ENCODE measurements at places on chromosomes 1 and 21. TPM values are rescaled to one million over a fixed set of nuclear protein-coding genes. Genes with fewer than 3 reads are reported as not detected.

DNA sequence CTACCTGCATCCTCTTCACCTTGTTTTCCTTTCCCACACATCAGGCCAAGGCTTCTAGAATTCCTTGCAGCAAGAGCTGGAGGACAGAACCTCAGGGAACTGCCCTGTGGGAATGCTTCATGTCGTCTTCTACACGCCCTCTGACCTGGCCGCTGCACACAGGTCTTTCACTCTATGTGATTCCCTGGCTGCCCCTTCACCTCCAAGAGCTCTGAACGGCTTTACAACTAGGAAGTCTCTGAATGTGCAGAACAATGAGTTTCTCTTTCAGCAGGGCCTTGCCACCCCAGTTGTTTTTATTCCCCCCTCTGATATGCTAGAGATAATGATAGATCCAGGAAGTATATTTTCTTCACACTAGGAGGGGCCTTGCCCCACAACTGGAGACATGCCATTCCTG is 142.6 kb downstream of the CLIC6 start:
- no peak for DNase-seq
- no peaks in the 10 kb centered on the region for H3K27me3 ChIP-seq
- peaks cover 31% of the 10 kb centered on the region for H3K4me1 ChIP-seq
- H3K36me3 ChIP-seq: peaks cover 6% of the 10 kb centered on the region
- H3K4me3 ChIP-seq: no peak overlapping the region

DNA sequence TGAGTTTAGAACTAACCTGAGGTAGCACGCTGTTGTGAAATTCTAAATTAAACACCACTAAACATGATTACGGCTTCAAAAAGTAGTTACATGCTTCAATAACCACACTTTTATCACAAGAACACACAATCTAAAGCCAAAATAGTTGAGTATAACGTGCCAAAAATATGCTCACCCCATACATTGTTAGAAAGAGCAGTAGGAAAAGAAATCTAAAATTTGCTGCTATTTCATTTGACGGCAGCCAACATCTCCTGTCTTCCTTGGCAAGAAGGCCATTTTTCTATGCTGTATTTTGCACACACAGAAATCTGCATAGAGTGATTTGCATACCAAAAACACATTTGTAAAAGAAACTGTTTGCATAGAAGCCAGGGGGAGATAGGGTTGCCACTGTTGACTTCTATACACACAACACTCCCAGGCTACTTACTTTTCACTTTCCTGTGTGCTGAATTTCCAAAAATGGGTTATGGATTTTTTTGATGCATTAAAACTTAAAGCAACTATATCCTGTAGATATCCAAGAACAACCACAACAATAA is 42.9 kb upstream of the DMRTB1 start:
- no peak overlapping the region for H3K4me3 ChIP-seq
- no peak overlapping the region for H3K27ac ChIP-seq
- no peak for DNase-seq
- H3K27me3 ChIP-seq: no peaks in the 10 kb centered on the region

GRCh38 chr1:48079096-48079495 is 81.9 kb upstream of the TRABD2B start:
- no peak overlapping the region for H3K27ac ChIP-seq
- no peaks in the 10 kb centered on the region for H3K36me3 ChIP-seq
- H3K27me3 ChIP-seq: no peaks in the 10 kb centered on the region

OR6N1 gene
- not detected for total RNA-seq

CYP4A11 gene
- not detected for total RNA-seq

DNA sequence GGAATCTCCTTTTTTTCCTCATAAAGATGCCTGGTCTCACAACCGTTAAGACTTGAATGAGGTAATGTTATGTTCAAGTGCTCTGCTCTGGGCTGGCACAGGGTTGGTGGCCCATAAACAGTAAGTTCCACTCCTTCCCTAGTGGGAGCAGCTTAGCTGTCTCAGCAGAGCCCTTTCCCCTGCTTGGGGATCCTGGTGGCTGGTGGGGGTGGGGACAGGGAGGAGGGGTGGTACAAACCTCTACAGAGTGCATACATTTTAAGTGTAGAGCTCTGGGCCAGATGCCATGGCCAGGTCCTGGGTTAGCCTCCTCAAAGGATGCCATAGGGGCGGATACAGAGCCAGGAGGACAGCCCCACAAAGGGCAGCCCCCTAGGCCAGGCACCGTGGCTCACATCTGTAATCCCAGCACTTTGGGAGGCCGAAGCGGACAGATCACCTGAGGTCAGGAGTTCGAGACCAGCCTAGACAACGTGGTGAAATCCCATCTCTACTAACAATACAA is 20.7 kb upstream of the PADI1 start:
- no peak for DNase-seq
- no peak overlapping the region for H3K4me3 ChIP-seq
- H3K27ac ChIP-seq: no peak overlapping the region
- no peaks in the 10 kb centered on the region for H3K36me3 ChIP-seq
- H3K27me3 ChIP-seq: no peaks in the 10 kb centered on the region
- no peaks in the 10 kb centered on the region for H3K4me1 ChIP-seq

DNA sequence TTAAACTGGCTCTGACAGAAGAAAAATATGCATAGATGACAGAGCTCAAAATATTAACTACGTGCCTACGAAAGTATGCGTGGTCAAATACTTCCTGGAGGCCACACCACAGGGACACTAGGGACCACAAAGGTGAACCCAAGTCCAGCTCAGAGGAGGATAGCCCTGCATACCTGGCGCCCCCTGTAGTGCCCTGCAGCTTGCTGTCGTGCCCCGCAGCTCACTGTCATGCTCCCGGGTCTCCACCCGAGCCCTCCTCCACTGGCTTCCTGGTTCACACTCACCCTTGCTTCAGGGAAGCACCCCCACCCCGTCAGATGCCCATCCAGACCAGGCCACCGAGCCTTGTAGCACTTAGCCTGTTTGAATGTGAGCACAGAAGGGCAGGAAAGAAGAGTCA is 16.7 kb upstream of the NADK start:
- no peak for DNase-seq
- H3K4me1 ChIP-seq: peaks cover 8% of the 10 kb centered on the region
- no peak overlapping the region for H3K27ac ChIP-seq
- H3K27me3 ChIP-seq: no peaks in the 10 kb centered on the region
- H3K4me3 ChIP-seq: no peak overlapping the region
- H3K36me3 ChIP-seq: peaks cover 89% of the 10 kb centered on the region

DNA sequence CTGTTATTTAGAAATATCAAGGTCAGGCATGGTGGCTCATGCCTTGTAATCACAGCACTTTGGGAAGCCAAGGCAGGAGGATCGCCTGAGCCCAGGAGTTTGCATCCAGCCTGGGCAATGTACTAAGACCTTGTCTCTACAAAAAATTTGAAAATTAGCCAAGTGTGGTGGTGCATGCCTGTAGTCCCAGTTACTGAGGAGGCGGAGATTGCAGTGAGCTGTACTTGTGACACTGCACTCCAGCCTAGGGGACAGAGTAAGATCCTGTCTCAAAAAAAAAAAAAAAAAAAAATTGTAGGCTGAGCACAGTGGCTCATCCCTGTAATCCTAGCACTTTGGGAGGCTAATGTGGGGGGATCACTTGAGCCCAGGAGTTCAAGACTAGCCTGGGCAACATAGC is 45.3 kb downstream of the PIK3CD start:
- no peak for DNase-seq
- no peak overlapping the region for H3K4me3 ChIP-seq
- H3K36me3 ChIP-seq: no peaks in the 10 kb centered on the region
- H3K27ac ChIP-seq: no peak overlapping the region
- H3K27me3 ChIP-seq: no peaks in the 10 kb centered on the region

DNA sequence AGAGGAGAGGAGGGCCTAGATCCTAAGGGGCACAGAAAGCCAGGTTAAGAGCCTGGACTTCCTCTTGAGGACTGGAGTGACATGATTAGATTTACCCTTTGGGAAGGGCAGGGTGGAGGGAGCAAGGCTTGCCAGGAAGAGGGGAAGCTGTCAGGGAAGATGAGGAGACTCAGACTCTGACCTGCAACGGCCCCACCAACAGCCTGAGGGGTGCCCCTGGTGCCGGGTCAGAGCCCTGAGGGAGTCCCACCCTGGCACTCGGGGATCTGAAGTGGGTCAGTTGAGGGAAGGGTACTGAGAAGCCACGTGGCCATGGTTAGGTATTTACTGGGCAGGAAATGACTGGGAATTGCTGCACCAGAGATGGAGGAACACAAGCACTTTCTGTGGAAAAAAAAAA is 9.8 kb downstream of the ECE1 start:
- H3K27ac ChIP-seq: peak overlapping the region; percentile 38
- no peaks in the 10 kb centered on the region for H3K27me3 ChIP-seq
- DNase-seq: no peak
- no peak overlapping the region for H3K4me3 ChIP-seq
- H3K36me3 ChIP-seq: no peaks in the 10 kb centered on the region

GNAT2 gene
- total RNA-seq: not detected

- DNase-seq: no peak
- peak overlapping the region; percentile 51 for H3K27ac ChIP-seq
- no peak overlapping the region for H3K4me3 ChIP-seq
- no peaks in the 10 kb centered on the region for H3K36me3 ChIP-seq
- no peaks in the 10 kb centered on the region for H3K27me3 ChIP-seq
- peaks cover 29% of the 10 kb centered on the region for H3K4me1 ChIP-seq
Observed at GRCh38 chr1:59261537-59261936, 35.4 kb upstream of the FGGY start.

VTCN1 gene
- not detected for total RNA-seq

DNA sequence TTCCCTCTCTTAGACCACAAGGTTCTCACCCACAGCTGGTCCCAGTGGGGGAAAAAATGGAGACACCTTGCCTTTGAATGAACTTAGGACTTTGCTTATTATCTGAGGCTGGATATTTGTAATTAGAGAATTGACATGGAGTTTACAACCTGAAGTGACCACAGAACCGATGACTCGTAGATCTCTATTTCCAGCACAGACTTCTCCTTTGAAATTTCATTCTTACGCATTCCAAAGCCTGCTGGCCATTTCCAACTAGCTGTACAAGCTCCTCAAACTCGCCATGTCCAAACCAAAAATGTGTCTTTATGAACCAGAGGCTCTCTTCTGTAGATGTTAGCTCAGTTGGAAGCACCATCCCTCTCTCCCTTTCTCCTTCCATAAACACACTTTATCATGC is 12.0 kb downstream of the RAB7B start:
- H3K4me1 ChIP-seq: no peaks in the 10 kb centered on the region
- no peaks in the 10 kb centered on the region for H3K27me3 ChIP-seq
- H3K27ac ChIP-seq: no peak overlapping the region
- H3K36me3 ChIP-seq: no peaks in the 10 kb centered on the region

PCAT6 gene
- 4.1 TPM for total RNA-seq

DNA sequence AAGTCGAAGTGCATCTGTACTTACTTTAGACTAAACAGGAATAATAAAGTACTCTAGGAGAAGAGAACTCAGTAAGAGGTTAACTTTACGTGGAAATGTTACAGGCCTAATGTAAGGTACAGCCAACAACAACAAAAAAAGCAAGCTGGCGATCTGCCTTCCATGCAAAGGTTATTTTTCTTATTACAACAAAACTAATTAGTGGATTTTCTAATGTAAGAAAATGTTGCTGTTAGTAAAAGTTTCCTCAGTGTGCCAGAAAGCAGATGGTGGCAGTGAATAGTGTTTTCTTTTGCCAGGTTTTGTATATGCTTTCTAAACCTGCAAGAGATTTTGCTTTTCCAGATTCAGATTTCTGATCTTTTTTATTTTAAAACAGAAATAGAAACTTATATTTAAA is 179.2 kb downstream of the NFIA start:
- H3K4me1 ChIP-seq: peaks cover 13% of the 10 kb centered on the region
- H3K27me3 ChIP-seq: no peaks in the 10 kb centered on the region
- H3K36me3 ChIP-seq: no peaks in the 10 kb centered on the region
- H3K27ac ChIP-seq: no peak overlapping the region

- H3K36me3 ChIP-seq: no peaks in the 10 kb centered on the region
- DNase-seq: no peak
- H3K4me3 ChIP-seq: no peak overlapping the region
- no peaks in the 10 kb centered on the region for H3K27me3 ChIP-seq
- peaks cover 16% of the 10 kb centered on the region for H3K4me1 ChIP-seq
Observed at GRCh38 chr1:228939001-228939691, 203.9 kb downstream of the RHOU start.

DNA sequence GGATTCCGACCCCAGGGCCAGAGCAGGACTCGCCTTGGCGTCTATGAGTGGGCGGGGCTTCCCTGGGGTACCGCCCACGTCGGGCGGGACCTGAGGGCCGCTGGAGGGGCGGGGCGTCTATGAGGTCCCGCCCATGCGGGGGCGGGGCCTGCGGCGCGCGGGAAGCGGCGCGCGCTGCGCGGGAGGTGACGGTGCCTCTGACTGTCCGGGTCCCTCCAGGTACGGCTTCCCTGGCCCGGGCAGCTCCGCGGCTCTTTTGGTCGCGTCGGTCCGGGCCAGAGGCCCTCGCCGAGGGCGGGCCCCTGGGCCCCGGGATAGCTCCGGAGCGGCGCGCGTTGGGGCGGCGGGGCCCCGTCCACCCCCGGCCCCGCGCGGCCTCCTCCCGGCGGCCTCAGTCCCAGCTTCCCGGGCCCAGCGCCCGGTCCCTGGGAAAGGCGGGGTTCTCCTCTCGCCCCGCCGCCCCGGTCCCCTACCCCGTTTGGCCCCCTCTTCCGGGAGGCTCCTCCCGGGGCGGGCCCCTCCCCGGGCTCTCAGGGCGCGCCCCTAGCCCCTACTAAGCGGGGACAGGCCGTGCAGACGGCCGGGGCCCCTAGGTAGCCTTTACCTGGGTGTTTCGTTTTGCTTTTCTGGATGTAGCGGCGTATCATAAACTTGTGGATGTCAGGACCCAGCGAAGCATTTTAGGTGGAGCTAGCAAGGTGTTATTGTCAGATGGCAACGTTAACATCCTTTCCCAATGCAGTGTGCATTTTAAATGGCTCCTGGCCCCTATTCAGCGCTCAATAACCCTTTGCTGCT is at the start of gene CHAF1B:
Gene CHAF1B, plus strand, starts transcription at position 160 of the 798 bp plus-strand sequence. CDS start 745 bp downstream, outside the sequence.
- peak; percentile 91 for DNase-seq
- H3K36me3 ChIP-seq: no peaks in the 10 kb centered on the region
- H3K4me1 ChIP-seq: peaks cover 22% of the 10 kb centered on the region
- peak within 1 kb of the TSS; percentile 80 for H3K27ac ChIP-seq
- peak within 1 kb of the TSS; percentile 79 for H3K4me3 ChIP-seq

DNA sequence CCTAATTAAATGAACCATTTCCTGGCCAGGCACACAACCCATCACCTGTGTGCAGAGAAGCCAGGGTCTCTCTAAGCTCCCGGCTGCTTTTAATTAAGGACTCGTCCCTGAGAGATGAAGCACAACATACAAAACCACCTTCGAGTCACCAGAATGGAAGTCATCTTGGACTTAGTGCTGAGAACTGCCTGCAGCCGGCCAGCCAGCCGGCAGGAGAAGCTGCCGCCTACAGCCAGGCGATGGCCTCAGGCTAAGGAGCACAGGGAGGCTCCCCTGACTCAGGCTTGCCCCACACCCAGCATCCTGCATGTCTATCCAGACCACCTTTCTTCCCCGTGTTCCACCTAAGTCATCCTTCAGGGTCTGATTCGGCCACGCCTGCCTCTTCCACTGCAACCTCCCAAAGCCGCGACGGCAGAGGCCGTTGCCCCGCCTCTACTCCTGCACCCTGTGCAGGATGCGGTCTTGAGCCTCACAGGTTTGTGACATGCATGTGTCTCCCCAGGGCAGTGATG is 83.6 kb downstream of the SLC66A1 start:
- H3K4me3 ChIP-seq: no peak overlapping the region
- no peak overlapping the region for H3K27ac ChIP-seq
- H3K27me3 ChIP-seq: no peaks in the 10 kb centered on the region
- no peaks in the 10 kb centered on the region for H3K36me3 ChIP-seq
- peaks cover 40% of the 10 kb centered on the region for H3K4me1 ChIP-seq
- no peak for DNase-seq

COP1 gene
- 22.7 TPM for total RNA-seq

All from psoas muscle (tissue), 8 donors.